ENCODE measurements at places on chromosomes 4 and X. TPM values are rescaled to one million over a fixed set of nuclear protein-coding genes. Genes with fewer than 3 reads are reported as not detected.

GRCh38 chr4:182063651-182064050 is 179.6 kb upstream of the TENM3 start:
- DNase-seq: no peak

- no peak for DNase-seq
Measured at GRCh38 chrX:135193740-135194139, 22.5 kb upstream of the CT55 start.

DNA sequence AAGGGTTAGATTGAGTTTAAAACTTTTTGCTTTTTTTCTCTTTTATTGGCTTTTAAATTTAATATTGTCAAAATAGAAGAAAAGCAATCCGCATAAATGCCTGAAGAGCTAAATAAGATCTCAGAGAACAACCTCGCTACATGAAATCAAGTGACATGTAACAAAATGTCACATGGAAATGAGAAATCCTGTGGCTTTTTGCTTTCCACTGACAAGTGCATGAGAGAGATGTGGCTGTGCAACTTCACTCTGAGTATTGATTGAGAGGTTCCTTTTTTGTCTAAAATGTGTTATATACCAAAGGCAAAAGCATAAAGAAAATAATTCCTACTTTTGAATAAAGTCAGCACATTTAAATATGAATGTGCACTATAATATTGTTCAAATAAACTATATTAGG is 263.5 kb downstream of the MAPK10 start:
- no peak for DNase-seq

GRCh38 chrX:13053171-13053570 is 8.8 kb upstream of the FAM9C start:
- DNase-seq: no peak

- DNase-seq: no peak
Measured at GRCh38 chrX:72142094-72142793, 10.5 kb upstream of the RTL5 start.

- no peak for DNase-seq
Measured at GRCh38 chrX:19019996-19020395, 36.1 kb upstream of the PHKA2 start.

DNA sequence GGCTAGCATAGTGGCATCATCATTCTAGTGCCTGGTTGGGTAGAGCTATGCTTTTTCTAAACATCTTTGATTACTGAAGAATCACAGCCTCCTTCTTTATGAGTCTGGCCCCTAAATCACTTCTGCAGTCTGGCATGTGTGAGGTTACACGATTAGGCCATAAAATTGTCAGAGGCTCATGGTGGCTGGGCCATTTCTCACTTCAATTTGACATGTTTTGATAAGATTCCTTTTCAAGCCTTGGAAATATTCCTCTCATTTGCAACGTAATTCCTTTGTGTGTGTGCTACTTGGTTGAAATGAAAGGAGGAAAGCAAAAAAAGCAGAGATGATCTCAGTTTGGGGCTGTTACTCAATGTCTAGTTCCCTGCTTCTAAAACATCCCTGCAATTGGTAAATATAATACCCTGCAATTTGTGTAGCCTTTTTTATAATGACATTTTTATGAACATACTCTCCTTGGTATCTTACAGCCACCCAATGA is 6.2 kb downstream of the CCKAR start:
- no peak for DNase-seq

GRCh38 chrX:115147220-115147619 is 42.0 kb upstream of the RBMXL3 start:
- DNase-seq: no peak

DNA sequence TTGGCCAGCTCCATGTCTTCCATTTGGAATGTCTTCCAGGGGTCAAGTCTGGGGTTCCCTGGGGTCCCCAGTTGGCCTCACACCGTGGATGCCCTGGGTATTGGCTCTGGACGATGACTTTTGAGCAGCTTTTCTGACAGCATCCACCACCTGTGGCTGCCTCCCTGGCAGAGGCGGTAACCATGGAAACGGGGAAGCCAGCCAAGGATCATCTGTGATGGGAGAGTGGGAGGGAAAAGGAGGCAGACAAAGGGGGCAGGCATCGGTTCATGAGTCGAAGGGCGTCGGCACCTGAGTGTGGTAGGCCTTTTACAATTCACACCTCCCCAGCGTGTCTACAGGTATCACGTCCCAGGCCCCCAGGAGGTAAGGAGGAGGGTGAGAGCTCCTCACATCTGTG is 152.2 kb downstream of the ASMT start:
- no peak for DNase-seq

DNA sequence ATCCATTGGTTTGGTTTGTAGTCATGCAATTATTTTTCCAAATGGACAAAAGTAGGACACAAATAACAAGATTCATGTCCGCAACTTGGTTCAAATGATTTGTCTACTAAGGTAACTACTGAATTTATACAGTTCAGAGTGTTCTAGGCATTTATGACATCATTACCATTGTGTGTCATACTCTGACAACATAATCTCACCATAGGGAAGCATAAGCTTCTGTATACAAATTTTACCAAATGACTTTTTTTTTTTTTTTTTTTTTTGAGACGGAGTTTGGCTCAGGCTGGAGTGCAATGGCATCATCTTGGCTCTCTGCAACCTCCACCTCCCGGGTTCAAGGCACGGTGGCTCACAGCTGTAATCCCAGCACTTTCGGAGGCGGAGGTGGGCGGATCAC is at the start of gene CXorf66:
Gene CXorf66 (minus strand): TSS at position 101 of the 400 bp plus-strand sequence. CDS start 25 bp downstream, at position 76.
- DNase-seq: no peak

DNA sequence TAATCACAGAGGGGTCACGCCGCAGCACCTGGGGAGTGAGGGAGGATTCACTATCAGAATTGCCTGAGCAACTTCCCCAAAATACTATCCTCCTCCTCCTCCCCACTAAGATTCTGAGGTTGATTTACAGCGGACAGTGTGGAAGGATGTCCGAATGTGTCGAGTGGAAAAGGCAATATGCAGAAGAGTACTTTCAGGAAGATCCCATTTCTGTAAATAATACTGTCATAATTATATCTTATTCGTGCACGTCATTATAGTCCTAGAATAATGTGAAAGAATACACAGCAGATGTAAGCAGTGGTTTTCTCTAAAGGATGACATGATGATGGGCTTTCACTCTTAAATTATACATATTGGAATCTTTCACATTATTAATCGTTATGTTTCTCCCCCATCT is 149.8 kb upstream of the NOCT start:
- DNase-seq: no peak

GRCh38 chr4:3464349-3464905 is 1.3 kb downstream of the DOK7 start:
- DNase-seq: no peak

- DNase-seq: no peak
Measured at GRCh38 chr4:183601381-183601780, 57.6 kb downstream of the RWDD4 start.

DNA sequence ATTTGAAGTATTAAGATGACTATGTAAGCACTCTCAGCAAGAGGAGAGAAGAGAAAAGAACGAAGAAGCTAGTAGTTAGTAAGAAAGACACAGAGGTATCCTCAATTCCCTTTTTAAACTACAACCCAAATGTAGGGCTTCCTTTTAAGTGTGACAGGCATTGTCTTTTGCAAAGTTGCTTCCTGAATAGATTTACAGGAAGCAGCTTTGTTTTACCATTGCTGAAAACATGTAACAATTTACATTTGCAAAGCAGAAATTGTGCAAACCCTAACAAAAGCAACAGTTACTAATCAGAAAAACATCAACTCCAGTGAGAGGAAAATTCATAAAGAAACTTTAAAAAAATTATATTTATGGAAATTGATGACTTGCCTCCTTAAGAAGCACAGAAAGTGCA is 96.4 kb downstream of the FAM13A start:
- no peak for DNase-seq

- no peak for DNase-seq
Measured at GRCh38 chr4:85833302-85833701, 358.4 kb downstream of the ARHGAP24 start.

DNA sequence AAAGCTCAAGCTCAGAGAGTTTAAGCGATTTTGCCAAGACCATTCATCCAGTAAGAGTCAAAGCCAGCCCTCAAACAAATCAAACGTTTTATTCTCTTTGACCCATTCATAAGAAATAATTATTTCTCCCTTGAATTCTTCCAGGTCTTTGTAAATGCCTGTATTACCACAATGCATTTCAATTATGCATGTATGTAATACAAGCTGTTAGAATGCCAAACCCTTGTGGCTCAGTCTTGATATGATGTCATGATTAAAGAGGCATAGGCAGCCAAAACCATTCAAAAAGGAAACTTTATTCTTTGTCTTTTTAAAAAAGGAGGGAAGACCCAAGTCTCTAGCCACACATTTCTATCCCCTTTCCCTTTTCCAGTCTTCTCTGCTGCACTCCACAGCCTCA is 56.5 kb upstream of the PGM2 start:
- no peak for DNase-seq

GRCh38 chr4:93319041-93319440 is 509.5 kb upstream of the ATOH1 start:
- DNase-seq: no peak

RBMXL3 gene
- not detected for total RNA-seq

FAM114A1 gene
- 0.16 TPM for total RNA-seq

HSD17B13 gene
- total RNA-seq: not detected

BMPR1B gene
- total RNA-seq: not detected

FAM9C gene
- total RNA-seq: not detected

GAGE12J gene
- total RNA-seq: not detected

XAGE1A gene
- total RNA-seq: not detected

FAM47E gene
- not detected for total RNA-seq

SSX1 gene
- total RNA-seq: not detected

IL2 gene
- total RNA-seq: 5.4 TPM

CYP2U1 gene
- total RNA-seq: 2.5 TPM

GPR173 gene
- total RNA-seq: 0.36 TPM
